Right lobe of liver (tissue), 6 donors: ENCODE measurements at places on chromosomes 3 and 15. TPM values are rescaled to one million over a fixed set of nuclear protein-coding genes. Genes with fewer than 3 reads are reported as not detected.

- no peak for DNase-seq
- no peak overlapping the region for H3K27ac ChIP-seq
- H3K4me3 ChIP-seq: no peak overlapping the region
Measured at GRCh38 chr3:14592836-14593235, 52.7 kb upstream of the GRIP2 start.

GANC gene
- total RNA-seq: 33.3 TPM

SERPINI2 gene
- total RNA-seq: not detected

DNA sequence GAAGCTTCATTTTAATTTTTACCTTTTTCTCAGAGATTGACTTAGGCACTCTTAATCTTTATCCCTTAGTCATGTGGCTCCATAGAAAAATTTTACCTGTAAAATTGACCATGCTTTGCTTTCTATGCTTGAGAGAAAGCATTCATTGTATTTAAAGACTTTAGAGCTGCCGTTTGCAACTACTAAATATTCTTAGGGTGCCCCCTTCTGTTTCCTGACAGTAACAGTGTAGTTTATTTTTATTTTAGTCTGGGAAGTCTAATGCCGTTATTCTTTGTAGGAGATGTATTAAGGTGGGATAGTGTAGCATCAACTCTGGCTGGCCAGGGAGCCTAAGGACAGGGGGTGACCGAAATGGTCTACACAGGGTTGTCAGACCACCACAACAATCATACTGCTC is 84.5 kb upstream of the SYNPR start:
- DNase-seq: no peak
- no peak overlapping the region for H3K27ac ChIP-seq
- no peaks in the 10 kb centered on the region for H3K27me3 ChIP-seq
- H3K4me1 ChIP-seq: no peaks in the 10 kb centered on the region
- H3K4me3 ChIP-seq: no peak overlapping the region

- H3K36me3 ChIP-seq: no peaks in the 10 kb centered on the region
- H3K27me3 ChIP-seq: no peaks in the 10 kb centered on the region
- H3K4me3 ChIP-seq: no peak overlapping the region
Measured at GRCh38 chr3:23602971-23603370, 202.8 kb upstream of the UBE2E1 start.

GRCh38 chr3:18223571-18223970 is 201.6 kb downstream of the SATB1 start:
- no peaks in the 10 kb centered on the region for H3K36me3 ChIP-seq
- H3K4me1 ChIP-seq: no peaks in the 10 kb centered on the region
- H3K4me3 ChIP-seq: no peak overlapping the region
- no peak overlapping the region for H3K27ac ChIP-seq
- no peak for DNase-seq
- H3K27me3 ChIP-seq: no peaks in the 10 kb centered on the region

MAN2C1 gene
- total RNA-seq: 74.0 TPM

DNA sequence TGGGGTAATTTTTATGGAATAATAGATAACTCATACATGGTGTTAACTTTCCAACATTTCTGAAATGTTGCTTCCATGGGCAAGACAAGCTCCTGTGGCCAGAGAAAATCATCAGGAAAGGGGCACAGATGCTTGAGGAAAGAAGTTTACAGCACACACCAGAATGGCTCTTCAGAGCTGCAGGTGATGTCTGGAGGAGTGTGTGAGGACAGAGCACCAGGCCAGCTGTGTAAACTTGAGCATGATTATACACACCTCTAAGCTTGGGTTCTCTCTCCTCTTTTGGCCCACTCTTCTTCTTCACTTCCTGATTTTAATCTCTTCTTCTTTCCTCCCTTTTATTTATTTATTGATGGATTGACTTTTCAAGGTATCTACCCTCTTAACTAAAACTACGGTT is 676.0 kb downstream of the GRM7 start:
- H3K27me3 ChIP-seq: no peaks in the 10 kb centered on the region
- H3K4me3 ChIP-seq: no peak overlapping the region
- no peak for DNase-seq
- H3K36me3 ChIP-seq: no peaks in the 10 kb centered on the region

TGM5 gene
- total RNA-seq: not detected

GRCh38 chr3:170636400-170636973 is 50.6 kb upstream of the SLC7A14 start:
- H3K27me3 ChIP-seq: no peaks in the 10 kb centered on the region
- DNase-seq: no peak
- H3K36me3 ChIP-seq: no peaks in the 10 kb centered on the region
- no peaks in the 10 kb centered on the region for H3K4me1 ChIP-seq
- no peak overlapping the region for H3K27ac ChIP-seq

- no peaks in the 10 kb centered on the region for H3K36me3 ChIP-seq
- H3K27ac ChIP-seq: no peak overlapping the region
- no peaks in the 10 kb centered on the region for H3K27me3 ChIP-seq
- H3K4me3 ChIP-seq: no peak overlapping the region
- DNase-seq: no peak
- no peaks in the 10 kb centered on the region for H3K4me1 ChIP-seq
Measured at GRCh38 chr3:21544076-21544462, 206.9 kb downstream of the ZNF385D start.

DNA sequence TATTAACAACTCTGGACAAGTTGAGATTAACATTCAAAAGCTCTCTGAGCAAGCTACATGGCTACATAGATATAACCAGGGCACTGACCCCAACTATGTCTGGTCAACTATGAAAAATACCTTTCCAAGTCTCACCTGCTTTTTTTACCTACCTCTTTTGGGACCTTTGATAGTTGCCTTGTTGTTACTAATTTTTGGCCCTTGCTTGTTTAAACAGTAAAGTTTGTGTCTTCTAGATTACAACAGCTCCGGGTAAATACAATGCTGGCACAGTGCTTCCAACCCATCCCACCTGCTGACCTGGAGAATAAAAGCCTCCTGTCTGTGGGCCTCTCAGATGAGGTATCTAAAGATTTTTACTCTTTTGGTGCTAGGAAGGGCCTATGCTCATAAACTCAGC is 1036.6 kb downstream of the NAALADL2 start:
- peaks cover 12% of the 10 kb centered on the region for H3K4me1 ChIP-seq
- H3K4me3 ChIP-seq: no peak overlapping the region
- no peak overlapping the region for H3K27ac ChIP-seq
- H3K36me3 ChIP-seq: no peaks in the 10 kb centered on the region

CISH gene
- total RNA-seq: 16.5 TPM

PTH1R gene
- 10.9 TPM for total RNA-seq

- no peaks in the 10 kb centered on the region for H3K36me3 ChIP-seq
- no peak for DNase-seq
- H3K27ac ChIP-seq: no peak overlapping the region
- H3K27me3 ChIP-seq: no peaks in the 10 kb centered on the region
Measured at GRCh38 chr3:127715532-127715931, 42.8 kb downstream of the ABTB1 start.

DNA sequence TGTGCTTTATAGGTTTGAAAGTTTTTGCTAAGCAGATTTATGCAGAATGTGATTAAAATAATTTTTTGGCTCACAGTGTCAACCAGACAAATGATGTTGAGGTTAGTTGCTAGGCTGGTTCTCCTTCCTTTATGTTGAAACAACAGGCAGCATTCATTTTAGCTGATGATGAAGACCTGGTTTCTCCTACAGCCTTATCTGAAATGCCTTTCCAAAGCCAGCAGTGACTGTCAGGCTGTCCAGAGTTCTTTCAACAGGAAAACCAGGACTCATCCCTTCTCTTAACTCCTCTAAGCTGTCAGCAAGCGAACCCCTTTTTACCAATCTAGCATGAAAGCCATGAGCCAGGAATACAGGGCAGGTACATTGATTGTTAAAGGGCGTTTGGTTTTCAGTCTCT is 84.1 kb downstream of the ZNF609 start:
- no peak overlapping the region for H3K4me3 ChIP-seq
- no peak overlapping the region for H3K27ac ChIP-seq
- DNase-seq: no peak
- no peaks in the 10 kb centered on the region for H3K4me1 ChIP-seq

GRCh38 chr15:70357453-70357852 is 259.7 kb upstream of the TLE3 start:
- DNase-seq: no peak
- H3K27me3 ChIP-seq: no peaks in the 10 kb centered on the region
- H3K4me3 ChIP-seq: no peak overlapping the region
- H3K27ac ChIP-seq: no peak overlapping the region
- H3K4me1 ChIP-seq: peaks cover 13% of the 10 kb centered on the region

DNA sequence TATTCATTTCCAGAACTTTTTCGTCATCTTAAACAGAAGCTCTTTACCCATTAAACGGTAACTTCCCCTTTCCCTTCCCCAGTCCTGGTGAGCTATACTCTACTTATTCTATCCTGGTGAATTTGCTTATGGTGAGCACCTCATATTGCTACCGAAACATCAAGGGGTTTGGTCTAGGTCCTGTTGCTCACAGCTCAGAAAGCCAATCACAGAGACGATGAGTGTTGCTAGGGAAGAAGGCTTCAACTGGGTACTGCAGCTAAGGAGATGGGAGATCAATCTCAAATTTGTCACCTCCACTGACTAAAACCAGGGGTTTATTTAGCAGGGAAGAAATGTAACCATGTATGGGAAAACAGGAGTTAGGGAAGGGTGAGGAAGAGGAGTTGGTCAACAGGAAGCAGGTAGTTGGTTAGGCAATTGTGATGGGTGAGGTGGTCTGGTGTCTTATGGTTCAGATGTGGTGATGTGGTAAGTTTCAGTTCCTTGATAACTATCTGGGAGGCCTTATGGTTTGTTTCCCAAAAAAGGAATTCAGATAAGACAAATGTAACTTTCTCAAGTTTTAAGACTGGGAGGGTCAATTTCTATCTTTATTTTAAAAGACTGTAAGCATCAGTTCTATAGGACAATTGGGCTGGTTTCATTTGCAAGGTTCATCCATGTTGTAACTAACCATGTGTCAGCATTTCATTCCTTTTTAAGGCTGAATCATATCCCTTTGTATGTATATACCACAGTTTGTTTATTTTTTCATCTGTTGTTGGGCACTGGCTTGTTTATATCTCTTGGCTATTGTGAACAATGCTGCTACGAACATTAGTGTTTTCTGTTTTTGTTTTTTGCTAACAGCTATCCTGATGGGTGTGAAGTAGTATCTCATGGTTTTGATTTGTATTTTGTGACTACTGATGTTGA is 24.3 kb downstream of the ARHGAP11B start:
- no peak overlapping the region for H3K4me3 ChIP-seq
- no peak for DNase-seq
- no peak overlapping the region for H3K27ac ChIP-seq
- no peaks in the 10 kb centered on the region for H3K4me1 ChIP-seq
- no peaks in the 10 kb centered on the region for H3K27me3 ChIP-seq

- H3K27ac ChIP-seq: no peak overlapping the region
- no peak for DNase-seq
- H3K4me1 ChIP-seq: no peaks in the 10 kb centered on the region
- no peak overlapping the region for H3K4me3 ChIP-seq
Measured at GRCh38 chr3:183811638-183812037, 13.7 kb downstream of the MAP6D1 start.

GRCh38 chr15:87633525-87633924 is 623.0 kb downstream of the NTRK3 start:
- H3K27me3 ChIP-seq: no peaks in the 10 kb centered on the region
- DNase-seq: no peak
- no peak overlapping the region for H3K27ac ChIP-seq
- no peaks in the 10 kb centered on the region for H3K4me1 ChIP-seq
- no peaks in the 10 kb centered on the region for H3K36me3 ChIP-seq
- H3K4me3 ChIP-seq: no peak overlapping the region

PPP1R14D gene
- total RNA-seq: not detected

DNA sequence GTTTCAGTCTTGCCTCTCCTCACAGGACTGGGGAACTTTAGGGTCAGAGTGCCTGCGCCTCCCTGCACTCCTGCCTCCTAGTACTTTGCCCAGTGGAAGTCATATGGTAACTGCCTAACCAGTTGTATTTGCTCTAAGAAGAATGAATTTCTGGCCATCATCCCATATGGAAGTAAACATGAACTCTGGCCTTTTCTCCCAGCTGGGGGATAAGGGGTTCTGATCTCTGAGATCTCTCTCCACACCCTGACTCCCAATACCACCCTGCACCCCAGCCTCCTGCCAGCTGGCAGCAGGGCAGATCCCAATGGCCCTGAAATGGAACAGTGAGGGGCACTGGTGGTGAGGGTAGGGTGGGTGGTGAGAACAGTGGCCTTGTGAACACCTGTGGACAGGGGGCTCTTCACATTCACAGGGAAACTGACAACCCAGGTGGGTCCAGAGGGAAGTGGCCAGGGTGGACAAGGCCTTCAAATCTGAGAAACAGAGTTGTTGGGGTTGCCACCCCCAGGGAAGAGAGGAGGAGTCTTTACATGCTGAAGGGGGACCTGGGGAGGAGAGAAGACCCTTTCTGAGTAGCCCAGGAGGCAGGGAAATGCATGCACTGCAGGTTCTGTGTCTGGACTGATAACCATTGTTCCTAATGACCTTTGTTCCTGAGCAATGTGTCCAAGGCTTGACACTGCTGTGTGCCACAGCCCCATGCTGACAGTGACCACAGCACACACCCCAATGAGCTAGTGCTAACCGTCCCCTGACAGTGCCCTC is 36.9 kb downstream of the RHCG start:
- peak; percentile 87 for DNase-seq

VILL gene
- 0.64 TPM for total RNA-seq

KNL1 gene
- 9.6 TPM for total RNA-seq

DNA sequence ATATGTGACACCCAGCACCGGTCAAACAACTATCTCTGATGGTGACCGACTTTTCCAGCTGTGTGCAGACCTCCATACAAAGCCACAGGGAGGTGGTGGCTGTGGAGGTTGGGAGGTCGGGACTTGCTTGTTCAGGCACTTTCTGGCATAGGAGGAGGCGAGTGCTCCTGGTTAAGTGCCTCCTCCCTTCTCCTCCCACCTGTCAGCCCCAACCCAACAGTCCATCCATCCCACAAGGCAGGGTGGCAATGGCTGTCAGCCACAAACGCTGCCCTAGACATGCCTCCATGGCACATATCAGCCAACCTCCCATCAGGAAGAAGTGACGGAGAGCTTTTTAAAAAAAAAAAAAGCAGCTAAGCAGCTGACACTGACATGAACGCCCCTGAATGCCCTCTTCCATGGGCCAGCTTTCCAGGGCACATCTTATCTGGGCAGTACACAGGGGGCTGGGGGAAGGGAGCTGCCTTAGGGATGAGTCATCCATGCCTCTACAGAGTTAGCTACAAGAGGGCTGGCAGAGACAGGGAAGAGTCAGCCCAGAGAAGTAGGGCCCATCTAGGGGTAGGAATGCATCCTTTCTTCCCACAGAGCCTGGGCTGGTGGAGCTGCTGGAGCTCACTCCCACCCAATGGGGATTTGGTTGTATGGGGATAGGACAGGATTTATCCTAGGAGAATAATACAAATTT is 41.2 kb downstream of the CCDC12 start:
- H3K27me3 ChIP-seq: no peaks in the 10 kb centered on the region
- peak; percentile 83 for DNase-seq
- H3K4me1 ChIP-seq: no peaks in the 10 kb centered on the region
- peak overlapping the region; percentile 84 for H3K27ac ChIP-seq
- no peak overlapping the region for H3K4me3 ChIP-seq

CCR8 gene
- not detected for total RNA-seq

NOX5 gene
- not detected for total RNA-seq
